ENCODE measurements at places on chromosomes 7 and 10. TPM values are rescaled to one million over a fixed set of nuclear protein-coding genes. Genes with fewer than 3 reads are reported as not detected.

The LZTS2 gene
- polyA plus RNA-seq = 59.3 TPM

The GBX1 gene
- polyA plus RNA-seq = not detected

The PKD2L1 gene
- 0.23 TPM for polyA plus RNA-seq

The RBM20 gene
- 1.3 TPM for polyA plus RNA-seq

The UBE3C gene
- 51.3 TPM for polyA plus RNA-seq

The C10orf143 gene
- polyA plus RNA-seq = 4.8 TPM

The SPDYE6 gene
- polyA plus RNA-seq = 2.2 TPM

The LHFPL3 gene
- 2.6 TPM for polyA plus RNA-seq

The ATG9B gene
- 3.5 TPM for polyA plus RNA-seq

The KCNIP2 gene
- 5.3 TPM for polyA plus RNA-seq

The ZCWPW1 gene
- polyA plus RNA-seq = 8.8 TPM

The OR6V1 gene
- polyA plus RNA-seq = not detected

The ADAM22 gene
- 20.6 TPM for polyA plus RNA-seq

The NOS3 gene
- polyA plus RNA-seq = 11.0 TPM

The STRA8 gene
- 0.40 TPM for polyA plus RNA-seq

The BBS9 gene
- 19.3 TPM for polyA plus RNA-seq

The GNB2 gene
- polyA plus RNA-seq = 189 TPM

The GHRHR gene
- polyA plus RNA-seq = 0.48 TPM

The P4HA1 gene
- polyA plus RNA-seq = 64.5 TPM

The PLEKHS1 gene
- 0.06 TPM for polyA plus RNA-seq

The IL6 gene
- polyA plus RNA-seq = 0.97 TPM

The BMPER gene
- 47.7 TPM for polyA plus RNA-seq

The SPDYE2B gene
- 2.5 TPM for polyA plus RNA-seq

The GRID2IP gene
- polyA plus RNA-seq = 0.93 TPM

The CFAP70 gene
- polyA plus RNA-seq = 19.3 TPM

The NKX1-2 gene
- polyA plus RNA-seq = not detected

The OPN4 gene
- polyA plus RNA-seq = not detected

The CLRN3 gene
- polyA plus RNA-seq = not detected

Data from left lung (tissue), 14 donors.